ENCODE measurements at places on chromosomes 3 and 15.

- no peak for DNase-seq
Observed at GRCh38 chr3:51928438-51928837, 13.3 kb downstream of the RRP9 start.

- DNase-seq, result no peak
Observed at GRCh38 chr3:117524890-117525289, 815.3 kb downstream of the TUSC7 start.

DNA sequence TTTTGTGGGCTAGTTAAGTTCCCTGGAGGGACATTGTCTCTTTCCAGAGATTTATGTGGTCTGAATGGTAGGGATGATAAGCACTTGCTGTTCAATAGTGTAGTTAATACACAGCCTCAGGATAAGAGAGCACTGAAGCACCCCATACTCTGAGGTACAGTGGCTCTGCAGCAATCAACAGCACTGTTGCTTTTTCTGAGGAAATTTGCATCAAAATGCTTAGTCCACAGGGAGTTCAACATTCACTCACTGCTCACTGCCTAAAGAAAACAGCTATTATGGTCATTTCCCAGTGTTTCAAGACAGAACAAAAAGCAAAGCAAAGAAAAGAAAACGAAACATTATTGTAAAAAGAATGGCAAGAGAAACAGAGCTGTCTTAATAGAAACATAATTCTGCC is 441.9 kb downstream of the PLOD2 start:
- no peak for DNase-seq

GRCh38 chr15:66102563-66103292 is 150.8 kb downstream of the MEGF11 start:
- DNase-seq, result no peak

DNA sequence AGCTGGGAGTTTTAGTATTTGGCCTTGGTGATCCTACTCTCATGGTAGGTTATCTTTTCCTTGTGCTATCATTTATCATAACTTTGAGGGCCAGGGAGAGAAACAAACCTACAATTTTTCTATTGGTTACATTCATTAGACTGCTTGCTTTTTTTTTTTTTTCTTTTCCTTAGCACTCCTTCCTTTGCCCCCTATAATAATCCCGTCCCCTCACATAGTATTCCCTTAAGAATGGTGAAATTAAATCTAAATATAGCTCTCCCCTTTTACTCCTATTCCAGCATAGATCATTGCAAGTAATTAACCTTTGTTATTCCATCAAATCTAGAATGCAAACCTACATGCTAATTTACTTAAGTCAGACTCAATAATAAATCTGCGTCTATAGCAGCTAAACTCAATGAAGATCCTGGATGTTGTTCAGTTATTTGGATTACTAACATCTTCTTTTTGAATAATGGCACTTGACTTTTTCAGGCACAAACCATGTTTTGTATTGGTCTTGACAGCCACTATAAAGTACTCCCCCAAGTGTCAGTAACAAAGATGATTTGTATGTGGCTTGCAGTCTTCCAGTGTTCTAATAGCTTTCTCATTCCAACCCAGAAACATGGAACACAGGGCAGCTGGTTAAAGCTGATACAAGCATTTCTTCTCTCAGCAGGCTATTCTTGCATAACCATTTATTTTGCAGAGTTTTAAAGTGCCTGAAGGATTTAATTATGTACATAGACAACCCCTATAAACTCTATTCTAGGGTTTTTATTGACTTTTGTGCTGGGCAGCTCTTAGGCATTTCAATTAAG is 420.6 kb downstream of the MECOM start:
- no peak for DNase-seq

DNA sequence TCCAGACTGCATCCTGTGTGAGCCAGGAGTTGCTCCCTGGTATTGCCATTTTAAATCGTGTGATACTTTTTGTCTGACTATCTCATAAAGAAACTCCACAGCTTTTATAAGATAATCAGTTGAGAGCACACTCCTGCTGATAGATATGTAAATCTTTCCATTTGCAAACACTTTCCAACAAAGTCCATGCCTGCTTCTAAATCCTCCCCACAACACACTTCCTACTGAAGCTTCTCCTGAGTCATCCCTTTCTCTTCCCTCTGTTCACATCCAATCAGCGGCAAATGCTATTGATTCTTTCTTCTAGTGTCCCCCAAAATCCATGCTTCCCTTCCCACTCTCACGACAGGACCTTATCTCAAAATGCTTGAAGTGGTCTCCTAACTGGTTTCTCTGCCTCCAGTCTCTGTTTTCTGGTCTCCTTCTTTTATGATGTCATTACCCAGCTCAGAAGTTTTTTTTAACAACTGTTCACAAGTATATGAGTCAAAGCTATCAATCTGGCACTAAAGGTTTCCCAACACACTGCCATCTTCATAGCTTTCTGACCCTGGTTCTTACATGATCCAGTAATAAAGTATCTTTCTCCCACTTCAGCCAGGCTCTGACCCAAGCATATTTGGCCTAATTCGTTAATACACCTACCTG is 4.5 kb upstream of the WWTR1 start:
- no peak for DNase-seq

DNA sequence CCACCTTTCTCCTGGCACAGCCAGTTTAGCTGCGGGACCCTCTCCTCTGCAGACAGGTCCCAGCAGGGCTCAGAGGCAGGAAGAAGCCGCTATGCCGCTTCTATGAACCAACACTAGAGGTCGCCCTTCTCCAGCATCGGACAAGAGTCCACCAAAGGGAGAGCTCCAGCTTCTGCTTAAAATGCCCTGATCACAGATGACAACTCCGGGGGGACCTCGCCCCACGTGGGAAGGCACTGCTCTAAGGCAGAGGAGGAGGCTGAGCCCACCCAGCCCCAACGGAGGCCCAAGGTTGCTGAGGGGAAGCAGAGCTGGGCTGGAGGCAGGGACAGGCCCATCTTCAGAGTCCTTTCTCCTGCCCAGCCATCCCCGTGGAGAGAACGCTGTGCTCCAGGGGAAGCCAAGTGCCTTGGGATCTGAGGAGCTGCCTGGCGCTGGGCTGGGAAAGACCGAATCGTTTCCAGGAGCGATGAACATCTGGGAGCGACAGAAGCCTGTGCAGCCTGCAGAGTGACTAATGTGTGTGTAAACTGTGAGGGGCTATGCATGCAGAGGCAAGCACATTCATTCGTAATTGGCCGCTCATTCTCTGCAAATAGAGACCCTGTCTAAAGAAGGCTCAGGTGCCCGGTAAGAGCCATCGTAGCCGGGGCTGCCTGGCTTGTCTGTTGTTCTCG is 43.5 kb upstream of the BDH1 start:
- no peak for DNase-seq

GRCh38 chr15:66126031-66126441 is 127.5 kb downstream of the MEGF11 start:
- no peak for DNase-seq

GRCh38 chr3:123289391-123290106 is 87.8 kb downstream of the SEC22A start:
- no peak for DNase-seq

DNA sequence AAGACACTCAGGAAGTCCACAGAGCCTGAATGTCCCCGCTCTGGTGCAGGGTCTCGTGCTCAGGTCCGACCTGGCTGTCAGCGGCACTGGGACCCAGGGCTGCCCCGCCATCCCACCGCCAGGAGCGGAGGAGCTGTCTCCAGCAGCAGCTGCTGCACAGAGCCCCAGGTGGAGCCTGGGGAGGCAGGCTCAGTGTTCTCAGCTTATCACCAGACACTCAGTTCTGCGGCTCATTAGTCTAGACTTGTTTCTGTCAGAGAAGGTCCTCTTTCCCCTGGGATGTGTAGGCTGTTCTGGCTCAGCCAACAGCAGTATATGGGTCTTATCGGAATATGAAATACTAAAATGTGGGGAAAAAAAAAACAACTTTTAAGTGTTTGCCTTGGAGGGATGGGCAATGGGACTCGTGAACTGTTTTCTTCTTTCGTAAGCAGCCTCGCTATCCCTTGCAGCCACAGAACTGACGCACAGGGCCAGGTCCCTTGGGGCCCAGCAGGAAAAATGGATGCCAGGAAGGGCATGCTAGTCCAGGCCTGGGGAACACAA is 75.9 kb downstream of the KLF13 start:
- no peak for DNase-seq
